Keratinocyte (primary cell): ENCODE measurements at places on chromosomes 6 and 20.

- DNase-seq, result no peak
Measured at GRCh38 chr6:107187630-107188029, 72.3 kb upstream of the BEND3 start.

DNA sequence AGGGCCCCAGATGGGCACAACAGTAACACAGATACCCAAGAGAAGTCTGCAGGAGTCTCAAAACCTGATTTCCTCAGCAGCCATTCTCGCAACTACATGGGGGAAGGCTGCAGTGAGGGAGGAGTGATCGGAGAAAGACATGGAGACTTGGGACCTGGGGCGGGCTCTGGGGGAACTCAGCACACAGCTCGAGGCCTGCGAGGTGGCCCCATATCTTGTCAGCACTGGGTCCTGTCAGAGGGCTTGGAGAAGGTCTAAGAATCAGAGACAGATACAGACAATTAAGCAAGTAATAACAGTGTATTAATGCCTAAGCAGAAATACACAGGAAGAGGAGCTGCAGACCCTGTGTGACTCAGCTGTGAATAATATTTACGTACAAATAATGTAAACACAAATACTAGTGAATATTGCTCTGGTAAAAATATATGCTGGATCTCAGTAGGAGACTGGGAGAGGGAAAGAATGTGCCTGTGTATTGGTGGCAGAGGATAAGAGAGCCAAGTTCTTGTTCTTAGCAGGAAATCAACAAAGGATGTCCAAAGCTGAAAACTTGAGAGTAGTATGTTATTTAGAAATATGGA lies 336.2 kb downstream of the ZFAND3 start:
- no peak for DNase-seq

DNA sequence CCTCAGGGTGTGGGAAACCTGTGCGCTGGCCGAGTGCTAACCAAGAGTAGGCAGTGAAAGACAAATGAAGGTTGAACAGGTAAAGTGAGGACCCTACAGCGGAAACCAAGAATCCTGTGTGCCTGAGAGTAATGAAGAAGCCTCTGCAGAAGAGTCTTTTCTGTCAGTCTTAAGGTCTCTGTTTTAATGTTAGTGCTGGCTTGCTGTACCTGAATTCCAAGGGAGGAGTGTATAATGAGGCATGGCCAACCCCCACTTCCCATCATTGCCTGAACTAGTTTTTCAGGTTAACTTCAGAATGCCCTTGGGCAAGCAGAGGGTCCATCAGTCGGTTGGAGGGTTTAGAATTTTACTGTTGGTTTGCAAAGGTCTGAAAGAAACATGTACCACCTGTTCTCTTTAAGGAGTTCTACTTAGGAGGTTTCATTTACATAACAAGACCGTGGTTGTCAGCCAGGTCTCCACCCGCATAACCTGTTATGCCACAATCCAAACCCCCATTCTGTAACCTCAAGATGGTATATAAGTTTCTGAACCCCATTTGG lies 589 bp upstream of the PDCD2 start:
- DNase-seq, result no peak

DNA sequence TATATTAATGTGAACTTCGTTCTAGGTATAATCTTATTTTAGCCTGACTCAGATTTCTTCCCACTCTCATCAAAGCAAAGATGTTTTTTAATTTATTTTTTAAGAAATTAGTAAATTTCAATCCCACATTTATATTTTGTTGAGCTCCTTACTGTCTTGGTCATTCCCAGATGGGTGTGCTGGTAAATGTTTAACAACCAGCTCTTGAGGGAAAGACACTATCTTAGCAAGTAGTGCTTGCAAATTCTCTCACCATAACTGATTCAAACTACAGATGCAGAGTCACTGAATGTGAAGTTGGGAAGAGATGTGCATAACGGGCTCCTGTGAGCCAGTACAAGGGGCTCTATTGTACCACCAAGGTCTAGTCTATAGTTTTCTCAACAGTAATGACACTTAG lies 29.8 kb upstream of the BTN3A2 start:
- no peak for DNase-seq

GRCh38 chr6:51891784-51892183 lies 195.6 kb downstream of the PKHD1 start:
- DNase-seq, result no peak

GRCh38 chr6:109102762-109103161 lies 7.5 kb downstream of the CEP57L1 start:
- DNase-seq, result no peak

GRCh38 chr6:31710523-31711219 lies 4.0 kb downstream of the LY6G6F start:
- no peak for DNase-seq

- DNase-seq, result no peak
Measured at GRCh38 chr6:111354758-111355555, 128.1 kb downstream of the REV3L start.

GRCh38 chr20:47740862-47741184 lies 44.5 kb downstream of the SULF2 start:
- no peak for DNase-seq

- no peak for DNase-seq
Measured at GRCh38 chr20:710780-711450, 35.3 kb upstream of the SCRT2 start.

DNA sequence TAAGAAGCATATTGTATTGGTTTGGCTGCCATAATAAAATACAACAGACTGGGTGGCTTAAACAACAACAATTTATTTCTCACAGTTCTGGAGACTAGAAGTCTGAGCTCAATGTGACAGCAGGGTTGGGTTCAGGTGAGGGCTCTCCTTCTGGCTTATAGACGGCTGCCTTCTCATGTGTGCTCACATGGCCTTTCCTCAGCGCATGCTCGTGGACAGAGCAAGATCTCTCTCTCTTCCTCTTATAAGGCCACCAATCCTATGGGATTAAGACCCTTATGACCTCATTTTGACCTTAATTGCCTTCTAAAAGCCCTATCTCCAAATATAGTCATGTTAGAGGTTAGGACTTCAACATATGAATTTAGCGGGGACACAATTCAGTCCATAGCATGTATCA lies 32.4 kb upstream of the GFOD1 start:
- DNase-seq, result no peak

DNA sequence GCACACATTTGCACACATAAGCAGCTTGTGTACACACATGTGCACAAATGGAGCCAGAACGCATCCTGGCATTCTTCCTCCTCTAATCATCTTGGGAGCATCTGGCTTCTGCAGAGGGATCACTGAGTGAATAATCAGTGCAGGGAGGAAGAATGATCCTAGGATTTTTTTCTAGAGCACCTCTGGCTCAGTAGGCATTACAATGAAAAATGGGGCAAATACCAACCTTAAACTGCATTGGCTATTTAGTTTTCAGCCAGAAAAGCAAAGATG lies 205.7 kb upstream of the TCF21 start:
- DNase-seq, result no peak

- DNase-seq, result no peak
Measured at GRCh38 chr6:100599088-100599770, 134.5 kb upstream of the SIM1 start.
